ENCODE measurements at places on chromosomes 7 and 10. TPM values are rescaled to one million over a fixed set of nuclear protein-coding genes. Genes with fewer than 3 reads are reported as not detected.

Gene CRTAC1
- 4.7 TPM for total RNA-seq

- DNase-seq = peak; percentile 83
Observed at GRCh38 chr10:124498056-124498455, 36.4 kb downstream of the LHPP start.

GRCh38 chr7:657565-658119, 68.9 kb upstream of the DNAAF5 start:
- DNase-seq = no peak

- DNase-seq = no peak
Observed at GRCh38 chr7:6652446-6653011, 15.4 kb downstream of the ZNF316 start.

- no peak for DNase-seq
Observed at GRCh38 chr10:19620811-19621210, 195.4 kb upstream of the PLXDC2 start.

- DNase-seq = no peak
Observed at GRCh38 chr10:121615435-121615793, 17.2 kb upstream of the FGFR2 start.

GRCh38 chr7:136012238-136012637, 35.1 kb upstream of the MTPN start:
- no peak for DNase-seq

All from thyroid gland (tissue), 4 donors.